ENCODE measurements at places on chromosomes 6 and 20.
A peak's percentile ranks its signal among the peaks of the same experiment; 100 is the strongest.

GRCh38 chr6:114886670-114887436 lies 544.0 kb upstream of the HS3ST5 start:
- no peak for DNase-seq

- DNase-seq = no peak
Observed at GRCh38 chr6:157621406-157621805, 201.6 kb upstream of the SNX9 start.

- no peak for DNase-seq
Observed at GRCh38 chr20:41889126-41889843, 271.1 kb upstream of the CHD6 start.

GRCh38 chr6:148648754-148649453 lies 97.9 kb upstream of the UST start:
- DNase-seq = no peak

DNA sequence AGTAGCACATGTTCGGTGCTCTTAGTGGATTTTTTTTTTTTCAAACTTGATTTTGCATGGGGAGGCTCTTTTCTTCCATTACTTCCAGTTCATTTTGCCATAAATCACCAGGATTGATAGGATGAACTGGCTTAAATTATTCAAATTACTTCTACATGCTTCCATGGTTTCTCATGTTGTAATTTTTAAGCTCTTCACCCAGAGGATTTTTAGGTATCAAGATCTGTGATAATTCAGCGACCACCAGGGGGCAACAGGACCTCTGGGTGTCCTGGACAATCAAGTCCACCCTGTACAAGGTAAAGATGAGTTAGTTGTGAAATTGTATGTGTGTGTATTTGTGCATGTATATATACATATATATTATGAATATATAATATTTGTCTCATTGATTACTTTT lies 4.2 kb upstream of the EPHA7 start:
- peak; percentile 47 for DNase-seq

- DNase-seq = no peak
Observed at GRCh38 chr6:156033598-156033997, 578.0 kb upstream of the NOX3 start.
